Activated naive CD8-positive, alpha-beta T cell treated with anti-CD3 and anti-CD28 coated beads, Interleukin-2, amount 50 U/mL, for 24 hours (primary cell): ENCODE measurements at places on chromosomes 12 and 14.

- peaks cover 2% of the 10 kb centered on the region for H3K27me3 ChIP-seq
- H3K36me3 ChIP-seq: no peaks in the 10 kb centered on the region
- H3K27ac ChIP-seq: no peak overlapping the region
Observed at GRCh38 chr14:36859119-36859518, 197.5 kb downstream of the PAX9 start.

DNA sequence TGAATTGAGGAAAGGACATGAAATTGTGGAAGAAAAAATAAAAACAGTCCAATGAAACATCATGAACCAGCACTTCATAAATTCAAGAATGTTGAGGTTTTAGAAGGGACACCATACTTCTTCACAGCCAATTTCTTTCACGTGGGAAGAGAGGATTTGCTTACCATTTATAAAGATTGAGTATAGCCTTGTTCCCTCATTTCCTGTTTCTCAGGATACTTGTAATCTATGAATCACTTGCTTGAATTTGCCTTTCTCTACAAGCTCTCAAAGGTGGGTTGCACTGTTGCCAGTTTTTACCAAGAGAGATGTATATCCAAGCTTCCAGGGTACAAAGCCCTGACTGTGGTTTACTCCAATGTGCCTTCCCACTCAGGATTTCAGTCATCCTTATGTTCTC, 116.1 kb downstream of the DUSP6 start:
- DNase-seq: no peak
- no peak overlapping the region for H3K27ac ChIP-seq
- H3K4me3 ChIP-seq: no peak overlapping the region

- H3K36me3 ChIP-seq: no peaks in the 10 kb centered on the region
- H3K27ac ChIP-seq: no peak overlapping the region
- DNase-seq: no peak
- H3K4me1 ChIP-seq: no peaks in the 10 kb centered on the region
- no peak overlapping the region for H3K4me3 ChIP-seq
- peaks cover 2% of the 10 kb centered on the region for H3K27me3 ChIP-seq
Observed at GRCh38 chr12:131076296-131076695, 122.6 kb downstream of the ADGRD1 start.

GRCh38 chr12:112031472-112031871, 18.2 kb downstream of the ERP29 start:
- peak overlapping the region; percentile 2 for H3K27ac ChIP-seq
- H3K36me3 ChIP-seq: peaks cover 50% of the 10 kb centered on the region
- no peaks in the 10 kb centered on the region for H3K27me3 ChIP-seq
- peaks cover 19% of the 10 kb centered on the region for H3K4me1 ChIP-seq

DNA sequence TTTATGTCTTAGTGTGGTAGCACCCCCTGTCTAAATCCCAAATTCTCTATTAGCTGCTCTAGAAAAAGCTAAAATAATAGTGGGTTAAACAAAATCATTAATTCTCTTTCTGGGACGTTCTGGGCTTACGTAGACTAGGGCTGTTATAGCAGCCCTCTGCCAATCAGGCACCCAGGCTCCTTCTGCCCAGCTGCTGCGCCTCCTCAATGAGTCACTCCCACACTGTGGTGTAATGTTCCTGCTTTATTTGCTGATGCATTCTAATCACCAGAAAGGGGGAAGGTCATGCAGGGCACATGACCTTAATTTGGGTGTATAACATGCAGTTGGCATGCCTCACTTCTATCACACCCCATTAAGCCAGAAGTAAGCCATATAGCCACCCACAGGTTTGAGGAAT, 294.5 kb downstream of the GALC start:
- H3K4me1 ChIP-seq: no peaks in the 10 kb centered on the region
- no peaks in the 10 kb centered on the region for H3K27me3 ChIP-seq
- no peak for DNase-seq
- no peaks in the 10 kb centered on the region for H3K36me3 ChIP-seq

GRCh38 chr14:75375983-75376382, 51.8 kb upstream of the JDP2 start:
- DNase-seq: no peak
- no peaks in the 10 kb centered on the region for H3K4me1 ChIP-seq
- H3K4me3 ChIP-seq: no peak overlapping the region
- H3K36me3 ChIP-seq: no peaks in the 10 kb centered on the region
- no peak overlapping the region for H3K27ac ChIP-seq

DNA sequence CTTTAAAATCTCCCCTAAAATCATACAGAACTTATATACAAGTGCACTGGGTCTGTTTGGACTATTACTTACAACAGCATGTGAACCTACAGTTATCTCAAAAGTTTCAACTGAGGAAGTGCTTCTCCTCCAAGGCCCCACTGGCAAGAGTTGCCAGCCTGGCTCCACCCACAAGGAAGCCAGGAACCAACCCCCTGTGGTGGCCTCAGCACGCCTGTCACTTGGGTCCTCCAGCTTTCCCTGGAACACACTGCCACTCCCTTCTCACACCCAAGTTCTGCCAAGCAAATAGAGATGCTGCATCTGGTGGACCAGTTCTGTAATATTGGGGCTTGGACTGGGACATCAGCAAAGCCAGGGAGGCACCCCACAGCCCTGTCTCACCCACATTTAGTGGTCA, 115.4 kb downstream of the GCH1 start:
- H3K4me3 ChIP-seq: no peak overlapping the region
- peaks cover 2% of the 10 kb centered on the region for H3K27me3 ChIP-seq
- H3K27ac ChIP-seq: no peak overlapping the region
- DNase-seq: no peak
- peaks cover 10% of the 10 kb centered on the region for H3K4me1 ChIP-seq

DNA sequence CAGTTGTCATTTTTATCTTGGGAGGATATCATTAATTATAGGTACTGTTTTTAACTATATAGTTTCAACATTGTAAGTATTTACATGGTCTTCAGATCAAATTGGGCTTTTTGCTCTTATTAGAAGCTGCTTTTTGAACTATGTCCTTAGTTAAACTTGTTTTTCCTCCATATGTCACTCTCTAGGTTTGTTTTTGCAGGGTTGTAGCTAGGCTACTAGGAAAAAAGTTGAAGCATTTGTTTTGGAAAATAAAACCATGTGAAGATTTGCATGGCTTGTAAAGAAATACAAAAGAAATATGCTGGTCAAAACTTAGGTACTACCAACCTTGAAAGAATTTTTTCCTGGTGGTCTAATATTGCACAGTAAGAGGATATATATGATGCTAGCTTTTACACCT, 3.4 kb downstream of the ARID2 start:
- peaks cover 54% of the 10 kb centered on the region for H3K4me1 ChIP-seq
- H3K27ac ChIP-seq: peak overlapping the region; percentile 79
- DNase-seq: no peak

GRCh38 chr12:42511656-42512055, 77.9 kb downstream of the PRICKLE1 start:
- H3K27me3 ChIP-seq: peaks cover 4% of the 10 kb centered on the region
- no peak overlapping the region for H3K4me3 ChIP-seq
- no peaks in the 10 kb centered on the region for H3K4me1 ChIP-seq
- H3K27ac ChIP-seq: no peak overlapping the region
- no peaks in the 10 kb centered on the region for H3K36me3 ChIP-seq

DNA sequence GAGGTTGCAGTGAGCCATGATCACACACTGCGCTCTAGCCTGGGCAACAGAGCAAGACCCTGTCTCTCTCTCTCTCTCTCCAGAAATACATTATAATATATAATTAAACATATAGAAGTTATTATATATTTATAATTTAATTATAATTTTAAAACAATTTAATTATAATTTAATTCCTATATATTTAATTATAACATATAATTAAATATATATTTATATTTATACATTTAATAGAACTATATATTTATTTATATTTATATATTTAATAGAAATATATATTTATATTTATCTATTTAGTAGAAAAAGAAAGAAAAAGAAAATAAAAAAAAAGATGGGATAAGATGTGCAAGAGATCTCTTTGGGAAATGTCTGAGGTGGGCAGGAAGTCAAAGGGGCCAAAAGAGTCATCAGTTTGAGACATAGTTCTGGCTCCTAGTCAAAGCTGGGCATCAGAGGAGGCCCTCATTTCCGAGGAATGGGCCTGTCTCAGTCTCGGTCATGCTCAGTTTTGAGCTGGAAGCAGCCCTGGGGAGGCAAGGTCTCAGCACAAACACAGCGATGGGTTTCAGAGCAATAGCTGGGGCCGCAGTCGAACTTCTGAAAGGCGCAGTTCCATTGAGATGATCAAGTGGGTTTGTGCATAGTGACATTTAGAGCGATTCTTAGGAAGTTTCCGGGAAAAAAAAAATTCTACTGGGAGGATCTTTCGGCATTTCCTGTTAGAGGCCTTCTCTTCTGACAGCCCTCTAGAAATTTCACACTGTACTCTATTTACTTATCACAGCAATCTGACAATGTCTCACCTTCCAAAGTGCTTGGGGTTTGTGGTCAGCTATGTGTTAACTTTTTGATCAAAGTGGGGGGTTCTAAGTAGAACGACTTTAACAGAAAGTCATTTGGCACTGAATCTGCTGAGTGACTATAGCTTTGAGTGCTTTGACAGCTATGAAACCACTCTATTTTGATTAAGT, 58.7 kb upstream of the GZMB start:
- peak; percentile 48 for DNase-seq
- no peak overlapping the region for H3K27ac ChIP-seq
- H3K27me3 ChIP-seq: no peaks in the 10 kb centered on the region
- H3K36me3 ChIP-seq: no peaks in the 10 kb centered on the region
- H3K4me3 ChIP-seq: peak overlapping the region; percentile 54

- peak overlapping the region; percentile 94 for H3K27ac ChIP-seq
- peaks cover 48% of the 10 kb centered on the region for H3K36me3 ChIP-seq
- peaks cover 83% of the 10 kb centered on the region for H3K4me1 ChIP-seq
Observed at GRCh38 chr14:100106250-100107112, 41.3 kb downstream of the EVL start.

DNA sequence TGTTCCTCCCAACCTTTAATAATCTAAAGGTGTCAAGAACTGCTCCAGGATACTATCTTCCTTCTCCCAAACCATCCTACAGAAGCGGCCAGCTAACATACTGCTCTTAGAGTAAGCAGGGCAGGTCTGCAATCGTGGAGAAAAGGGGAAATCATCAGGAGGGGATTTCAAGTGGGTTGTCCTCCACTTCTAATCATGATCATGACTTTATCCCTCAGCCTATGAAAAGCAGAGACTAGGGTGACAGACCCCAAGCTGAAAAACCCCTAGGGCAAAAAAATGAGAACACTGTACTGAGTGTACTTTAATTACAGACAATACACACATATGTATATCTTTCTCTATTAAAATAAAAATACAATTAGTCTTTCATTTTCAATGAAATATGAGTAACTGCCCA, 13.9 kb downstream of the DUSP16 start:
- H3K36me3 ChIP-seq: peaks cover 10% of the 10 kb centered on the region
- H3K4me3 ChIP-seq: no peak overlapping the region
- H3K4me1 ChIP-seq: peaks cover 30% of the 10 kb centered on the region
- H3K27ac ChIP-seq: no peak overlapping the region
- DNase-seq: no peak
- no peaks in the 10 kb centered on the region for H3K27me3 ChIP-seq

GRCh38 chr14:79587875-79588274, 623.4 kb downstream of the DIO2 start:
- H3K27ac ChIP-seq: no peak overlapping the region
- H3K36me3 ChIP-seq: no peaks in the 10 kb centered on the region
- H3K4me3 ChIP-seq: no peak overlapping the region
- DNase-seq: no peak

GRCh38 chr12:96239711-96240635, 45.8 kb downstream of the ELK3 start:
- H3K27me3 ChIP-seq: no peaks in the 10 kb centered on the region
- no peak overlapping the region for H3K4me3 ChIP-seq
- DNase-seq: no peak

GRCh38 chr12:98280152-98280551, 235.2 kb upstream of the TMPO start:
- no peak overlapping the region for H3K27ac ChIP-seq
- no peaks in the 10 kb centered on the region for H3K4me1 ChIP-seq
- H3K4me3 ChIP-seq: no peak overlapping the region
- H3K36me3 ChIP-seq: no peaks in the 10 kb centered on the region

DNA sequence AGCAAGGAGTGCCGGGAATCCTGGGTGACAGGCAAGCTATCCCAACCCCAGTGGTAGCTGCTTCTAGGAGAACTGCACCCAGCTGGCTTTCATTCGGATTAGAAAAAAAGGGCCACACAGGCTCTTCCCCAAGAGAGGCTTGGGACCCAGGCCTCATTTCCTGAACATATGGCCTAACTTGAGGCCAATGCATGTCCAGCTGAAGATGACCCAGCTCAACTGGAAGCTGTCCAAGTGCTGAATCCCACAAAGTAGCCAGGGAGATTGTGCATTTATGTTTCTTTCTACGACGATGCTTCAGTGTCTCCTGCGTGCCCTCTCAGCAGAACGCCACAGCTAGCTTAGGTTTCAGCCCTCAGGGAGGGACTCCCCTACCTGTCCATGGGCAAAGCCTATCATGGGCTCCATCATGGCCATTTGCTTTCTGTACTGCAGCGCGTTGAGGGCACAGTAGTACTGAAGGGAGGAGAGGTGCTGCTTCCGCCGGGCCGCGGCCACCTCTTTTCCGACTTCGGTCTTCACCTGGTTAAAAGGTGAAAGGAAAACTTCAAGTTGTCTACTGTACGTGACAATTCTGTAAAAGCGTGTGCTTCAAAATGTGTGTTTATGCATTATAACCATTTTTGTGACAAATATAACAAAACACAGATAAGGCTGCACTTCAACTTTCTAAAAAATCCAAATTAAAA, 29.1 kb downstream of the APPL2 start:
- no peak for DNase-seq
- no peak overlapping the region for H3K27ac ChIP-seq
- H3K27me3 ChIP-seq: no peaks in the 10 kb centered on the region
- peaks cover 13% of the 10 kb centered on the region for H3K4me1 ChIP-seq
- peaks cover 23% of the 10 kb centered on the region for H3K36me3 ChIP-seq

DNA sequence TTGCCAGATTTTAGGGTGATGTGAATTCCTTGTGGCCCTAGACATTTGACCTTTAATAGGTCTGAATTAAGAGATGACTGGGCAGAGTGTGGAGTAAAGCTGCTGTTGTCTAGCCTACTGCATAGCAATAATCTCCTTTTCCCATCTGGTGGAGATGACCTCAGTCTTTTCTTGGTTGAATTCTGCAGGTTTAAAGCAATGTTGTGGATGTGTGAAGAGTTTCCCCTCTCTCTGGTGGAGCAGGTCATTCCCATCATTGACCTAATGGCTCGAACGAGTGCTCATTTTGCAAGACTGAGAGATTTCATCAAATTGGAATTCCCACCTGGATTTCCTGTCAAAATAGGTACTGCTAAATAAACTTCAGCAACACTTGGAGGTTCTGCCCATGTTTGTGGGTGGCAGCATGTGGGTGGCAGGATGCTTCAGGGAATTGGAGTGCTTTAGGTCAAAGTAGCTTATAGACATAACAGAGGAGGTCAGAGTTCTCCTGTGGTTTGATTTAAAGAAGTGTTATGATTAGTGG, 19.0 kb downstream of the C12orf76 start:
- H3K27ac ChIP-seq: no peak overlapping the region
- H3K4me3 ChIP-seq: no peak overlapping the region
- peaks cover 5% of the 10 kb centered on the region for H3K4me1 ChIP-seq
- DNase-seq: no peak
- no peaks in the 10 kb centered on the region for H3K27me3 ChIP-seq
- peaks cover 42% of the 10 kb centered on the region for H3K36me3 ChIP-seq

GRCh38 chr12:120972870-120973543, 5.3 kb upstream of the HNF1A start:
- DNase-seq: no peak
- H3K27ac ChIP-seq: no peak overlapping the region
- no peak overlapping the region for H3K4me3 ChIP-seq
- peaks cover 8% of the 10 kb centered on the region for H3K4me1 ChIP-seq
- H3K27me3 ChIP-seq: no peaks in the 10 kb centered on the region
- no peaks in the 10 kb centered on the region for H3K36me3 ChIP-seq
